Right lobe of liver (tissue), 6 donors: ENCODE measurements at places on chromosomes 12 and 14. TPM values are rescaled to one million over a fixed set of nuclear protein-coding genes. Genes with fewer than 3 reads are reported as not detected.

- DNase-seq: no peak
Measured at GRCh38 chr12:24888813-24889212, 60.1 kb downstream of the BCAT1 start.

GRCh38 chr12:54196396-54196795 is 7.6 kb upstream of the SMUG1 start:
- DNase-seq: no peak

DNA sequence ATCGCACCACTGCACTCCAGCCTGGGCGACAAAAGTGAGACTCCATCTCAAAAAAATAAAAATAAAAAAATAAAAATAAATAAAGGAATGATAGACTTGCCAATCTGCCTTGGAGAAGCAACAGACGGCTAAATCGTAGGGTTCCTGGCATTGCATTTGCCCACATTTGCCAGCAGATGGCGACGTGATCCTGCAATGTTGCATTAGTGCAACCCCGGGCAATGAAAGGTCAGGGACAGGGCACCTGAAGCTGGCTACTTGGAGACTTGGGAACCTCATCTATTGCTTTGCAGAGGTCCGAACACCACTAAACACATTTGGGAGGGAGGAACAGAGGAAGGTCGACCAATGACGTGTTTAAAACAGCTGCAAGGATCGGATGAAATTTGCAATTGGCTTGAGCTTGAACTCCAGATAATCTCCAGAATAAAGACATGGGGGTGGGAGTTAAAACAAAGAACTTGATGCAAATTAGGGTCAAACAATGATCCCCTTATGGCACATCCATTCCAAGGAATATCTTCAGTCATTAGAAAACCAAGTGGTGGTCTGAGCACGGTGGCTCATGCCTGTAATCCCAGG is 34.6 kb downstream of the SPRING1 start:
- DNase-seq: peak; percentile 75

- DNase-seq: no peak
Measured at GRCh38 chr12:8078398-8078797, 3.7 kb upstream of the NECAP1 start.

DNA sequence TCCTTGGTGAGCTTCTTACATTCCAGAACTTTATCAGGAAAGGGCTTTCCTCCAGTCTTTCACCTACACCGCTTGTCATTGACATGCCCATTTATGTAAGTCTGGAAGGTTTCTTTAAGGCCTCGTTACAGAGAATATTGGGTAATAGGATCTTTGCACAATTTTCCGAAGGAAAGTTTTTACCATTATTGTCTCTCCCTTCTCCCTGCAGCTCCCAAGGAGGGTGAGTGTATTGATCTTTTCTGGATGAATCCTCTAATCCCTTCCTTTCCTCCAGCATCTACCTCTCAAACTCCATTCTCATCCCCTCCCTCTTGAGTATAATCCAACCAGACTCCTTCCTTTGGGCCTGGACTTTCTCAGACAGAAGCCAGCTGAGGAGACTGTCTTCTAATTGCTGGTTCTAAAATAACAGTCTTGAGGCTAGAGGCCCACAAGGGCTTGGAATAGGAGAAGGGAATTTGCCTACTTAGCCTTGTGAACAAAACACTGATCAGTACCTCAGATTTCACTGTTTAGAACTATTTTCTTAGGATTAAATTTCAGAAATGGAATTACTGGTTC is 21.8 kb downstream of the WNK1 start:
- DNase-seq: no peak

GRCh38 chr12:120581998-120582397 is 796 bp upstream of the POP5 start:
- no peak for DNase-seq

GRCh38 chr14:38992067-38992844 is 110.8 kb downstream of the SEC23A start:
- DNase-seq: no peak

DNA sequence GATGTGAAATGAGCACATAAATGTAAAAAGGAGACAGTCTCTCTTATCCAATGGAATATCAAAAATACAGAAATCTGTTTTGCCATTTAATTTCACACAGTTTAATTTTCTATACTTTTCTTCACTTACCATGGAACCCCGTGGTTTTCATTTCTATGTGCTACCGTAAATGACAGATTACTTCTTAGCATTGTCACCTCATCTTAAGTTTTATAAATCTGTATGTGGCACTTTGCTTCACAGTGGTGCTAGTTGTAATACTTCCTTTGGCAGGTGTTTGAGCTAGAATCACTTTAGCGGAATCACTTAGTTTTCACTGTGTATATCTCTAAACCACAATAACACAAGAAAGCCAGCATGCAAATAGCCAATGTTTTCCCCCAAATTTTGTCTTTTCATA is 781.9 kb upstream of the MGAT4C start:
- DNase-seq: no peak

GRCh38 chr14:31024577-31025366 is 677 bp upstream of the AP4S1 start:
- no peak for DNase-seq

DNA sequence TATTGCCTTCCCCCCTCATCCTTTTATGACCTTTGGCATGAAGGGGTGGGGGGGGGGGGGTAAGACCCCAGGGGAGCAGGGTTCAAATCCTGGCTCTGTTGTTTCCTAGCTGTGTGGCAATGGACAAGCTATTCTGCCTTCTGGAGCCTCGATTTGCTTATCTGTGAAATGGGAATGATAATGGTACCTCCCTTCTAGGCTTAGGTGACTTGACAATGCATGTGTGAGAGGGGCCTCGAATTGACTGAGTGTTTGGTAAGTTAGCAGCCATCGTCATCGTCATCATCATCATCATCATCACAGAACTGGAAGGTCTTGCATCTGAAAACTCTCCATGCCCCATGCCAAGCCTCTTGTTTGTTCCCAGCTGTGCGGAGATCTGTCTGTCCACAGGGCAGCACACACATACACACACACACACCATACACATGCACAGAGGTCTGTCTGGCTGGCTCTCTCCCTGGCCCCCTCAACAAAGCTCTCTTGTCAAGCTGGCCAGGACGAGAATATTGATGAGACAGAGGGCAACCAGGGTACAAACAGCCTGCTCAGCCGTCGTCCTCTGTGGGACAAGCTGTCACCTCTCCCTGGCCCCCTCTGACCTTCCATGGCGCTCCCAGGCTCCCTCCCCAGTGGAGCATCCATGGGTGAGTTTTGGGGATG is 5.9 kb upstream of the SDS start:
- DNase-seq: no peak

DNA sequence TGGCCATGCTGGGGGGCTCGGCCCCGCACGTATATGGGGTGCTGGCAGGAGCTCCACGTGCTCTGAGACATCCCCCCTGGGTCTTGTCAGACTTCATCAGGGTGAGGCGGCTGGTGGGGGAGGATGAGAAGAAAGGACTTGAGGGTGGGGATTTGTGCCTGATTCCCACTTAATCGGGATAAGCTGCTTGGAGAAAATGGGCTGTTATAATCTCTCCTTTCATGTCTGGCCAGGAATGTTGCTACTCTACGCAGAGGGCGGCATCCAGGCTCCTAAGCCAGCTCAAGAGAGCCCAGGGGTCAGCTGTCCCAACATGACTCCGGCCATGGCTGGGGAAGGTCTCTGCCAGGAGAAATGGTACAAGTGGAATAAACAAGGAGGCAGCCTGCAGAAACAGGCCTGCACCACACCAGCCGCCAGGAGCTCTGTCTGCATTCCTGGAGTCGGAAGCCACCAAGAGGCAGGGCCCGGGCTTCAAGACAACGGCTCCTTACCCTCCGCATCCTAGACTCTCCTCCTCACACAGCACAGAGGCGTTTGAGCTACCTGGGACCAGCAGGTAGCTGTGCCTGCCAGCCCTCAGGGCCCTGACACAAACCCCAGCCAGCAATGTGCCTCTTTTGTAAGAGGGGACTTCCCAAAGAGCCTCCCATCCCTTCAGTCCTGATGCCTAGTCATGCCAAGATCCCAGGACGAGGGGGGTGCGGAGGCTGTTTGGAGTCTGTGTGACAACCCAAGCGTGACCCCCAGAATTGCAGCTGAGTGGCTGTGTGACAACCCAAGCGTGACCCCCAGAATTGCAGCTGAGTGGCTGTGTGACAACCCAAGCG is 195.8 kb upstream of the DIO3 start:
- no peak for DNase-seq

- DNase-seq: no peak
Measured at GRCh38 chr12:117151403-117152031, 38.8 kb downstream of the FBXO21 start.

GRCh38 chr12:121214166-121214777 is 4.3 kb downstream of the P2RX4 start:
- no peak for DNase-seq

DNA sequence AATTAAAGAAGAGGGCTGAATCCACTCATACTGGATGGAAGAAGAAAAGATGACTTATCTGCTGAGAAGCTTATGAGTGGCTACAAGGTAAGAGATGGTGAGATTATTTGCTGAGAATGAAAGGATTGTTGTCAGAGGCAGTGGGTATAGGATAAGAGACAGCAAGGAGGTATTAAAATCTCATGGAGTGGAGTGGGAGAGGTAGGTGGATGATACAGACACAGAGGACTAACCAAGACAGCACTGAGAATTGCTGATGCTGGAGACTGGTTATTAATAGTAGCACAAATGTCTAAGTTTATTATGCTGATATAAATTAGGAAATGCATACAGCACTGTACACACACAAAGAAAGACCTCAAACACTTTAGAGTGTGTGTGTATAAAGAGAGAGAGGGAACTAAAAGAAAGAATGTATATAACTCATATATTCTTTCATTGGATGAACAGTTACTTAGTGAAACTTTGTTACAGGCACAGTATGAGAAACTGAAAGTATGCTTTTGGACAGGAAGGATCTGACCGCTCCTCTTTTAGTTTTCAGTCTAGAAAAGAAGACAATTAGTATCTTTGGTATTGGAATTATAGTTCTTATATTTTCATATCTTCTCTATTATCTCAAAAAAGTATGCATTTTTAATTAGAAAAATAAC is 543.1 kb downstream of the LRFN5 start:
- no peak for DNase-seq

DNA sequence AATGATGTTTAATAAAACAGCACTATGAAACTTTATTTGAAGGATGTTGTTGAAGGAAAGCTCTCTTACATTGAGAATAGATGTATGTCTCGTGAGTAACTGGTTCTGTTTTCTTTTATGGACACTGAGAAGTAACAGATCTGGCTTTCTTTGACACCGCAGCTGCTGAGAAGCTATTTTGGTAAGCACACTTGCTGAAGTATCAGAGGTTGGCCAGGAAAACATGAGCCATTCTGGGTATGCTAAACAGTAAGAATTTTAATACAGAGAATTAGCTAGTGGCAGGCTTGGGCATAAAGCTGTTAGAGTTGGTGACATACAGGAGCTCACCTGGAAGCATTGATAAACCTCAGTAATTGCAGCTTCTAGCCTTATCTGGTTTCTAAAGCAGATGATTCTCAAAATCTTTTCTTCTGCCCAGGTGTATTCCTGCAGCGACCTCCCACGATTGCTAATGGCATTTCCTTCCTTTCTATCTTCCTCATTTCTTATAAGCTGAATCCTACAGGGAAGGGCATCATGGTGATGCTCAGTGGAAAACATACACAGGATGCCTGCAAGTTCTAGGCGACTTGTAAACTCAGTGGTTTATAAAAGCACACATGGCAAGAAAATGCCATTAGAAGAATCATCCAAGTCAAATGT is 291.6 kb upstream of the SLC16A7 start:
- no peak for DNase-seq

DNA sequence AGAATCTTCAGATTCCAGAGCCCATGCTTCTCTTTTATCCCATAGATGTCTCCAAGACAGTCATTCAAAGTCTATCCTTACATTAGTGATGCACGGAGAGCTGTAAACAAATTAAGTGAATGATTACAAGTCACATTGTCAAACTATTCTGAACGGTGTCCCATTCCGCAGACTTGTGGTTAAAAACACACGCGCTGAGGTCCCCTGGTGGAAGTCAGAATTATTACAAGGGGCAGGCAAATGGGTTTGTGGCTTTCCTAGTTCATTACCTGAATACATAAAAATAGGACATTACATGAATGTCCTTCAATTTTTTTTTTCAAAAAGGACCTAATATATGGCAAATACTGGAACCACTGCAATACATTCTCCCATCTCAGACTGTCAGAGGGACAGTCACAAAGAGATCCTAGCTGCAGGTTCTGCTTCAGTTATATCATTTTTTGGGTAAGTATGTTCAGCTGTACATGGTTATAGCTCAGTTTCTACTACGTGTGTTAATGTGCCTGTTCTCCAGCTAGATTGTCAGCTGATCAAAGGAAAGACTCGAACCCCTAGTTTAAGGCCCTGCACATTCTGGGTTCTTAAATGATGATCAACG is 53.1 kb upstream of the STON2 start:
- no peak for DNase-seq

GRCh38 chr12:120367233-120367923 is 1.6 kb downstream of the MSI1 start:
- no peak for DNase-seq

DNA sequence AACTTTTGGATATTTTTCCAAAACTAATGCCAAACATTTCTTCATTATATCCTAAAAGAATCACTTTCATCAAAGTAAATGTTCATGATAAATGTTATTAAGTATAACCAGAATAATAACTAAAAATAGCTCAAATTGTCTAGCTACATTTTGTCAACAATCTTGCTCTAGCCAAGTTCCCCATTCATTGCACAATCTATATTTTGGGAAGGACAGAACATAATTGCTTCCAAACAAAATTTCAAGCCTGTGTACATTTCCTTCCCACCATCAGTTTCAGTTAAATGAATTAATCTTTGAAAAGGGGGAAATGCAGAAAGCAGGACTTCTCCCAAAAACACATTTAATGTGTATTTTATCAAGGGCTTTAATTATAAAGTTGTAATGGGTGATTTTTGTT is 98.0 kb upstream of the PLEKHG7 start:
- DNase-seq: no peak

DNA sequence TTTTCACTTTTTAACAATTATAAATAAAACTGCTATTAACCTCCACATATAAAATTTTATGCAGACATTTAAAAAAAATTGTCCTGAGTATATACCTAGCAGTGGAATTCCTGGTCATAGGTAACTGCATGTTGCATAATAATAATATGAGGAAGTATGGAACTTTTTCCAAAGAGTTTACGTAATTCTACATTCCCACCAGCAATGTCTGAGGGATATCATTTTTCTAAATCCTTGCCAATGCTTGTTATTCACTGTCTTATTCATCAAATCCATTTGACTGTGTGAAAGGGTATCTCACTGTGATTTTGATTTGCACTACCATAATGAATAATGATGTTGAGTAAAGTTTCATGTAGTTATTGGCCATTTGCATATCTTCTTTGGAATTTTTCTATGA is 393.8 kb downstream of the LRFN5 start:
- no peak for DNase-seq

DNA sequence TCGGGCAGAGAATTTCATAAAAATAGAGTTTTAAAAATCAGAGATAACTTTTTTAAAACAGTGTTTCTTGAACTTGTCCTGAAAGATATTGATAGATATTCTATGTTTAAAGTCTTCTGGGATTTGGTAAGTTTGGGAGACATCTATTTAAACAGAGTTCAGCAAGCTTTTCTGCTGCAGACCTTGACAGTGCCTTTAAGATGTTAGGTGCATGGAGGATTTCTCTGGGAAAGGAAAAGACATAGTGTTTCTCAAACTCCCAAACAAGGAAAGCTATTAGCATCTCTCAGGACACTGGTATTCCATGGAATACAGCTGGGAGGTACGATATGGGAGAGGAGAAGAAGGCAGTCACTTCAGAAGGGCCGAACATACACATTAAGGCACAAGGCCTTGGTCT is 97.8 kb downstream of the RBM19 start:
- DNase-seq: no peak

Gene IRF2BPL
- total RNA-seq: 14.1 TPM

Gene EIF2S3B
- total RNA-seq: not detected

Gene SRRM4
- total RNA-seq: not detected

Gene EGLN3
- total RNA-seq: 2.3 TPM

Gene PTPN6
- total RNA-seq: 18.8 TPM

Gene SOCS2
- total RNA-seq: 16.2 TPM
